ENCODE measurements at places on chromosomes 2 and 18. TPM values are rescaled to one million over a fixed set of nuclear protein-coding genes. Genes with fewer than 3 reads are reported as not detected.

Gene DCAF17
- total RNA-seq: 20.4 TPM

Gene ZEB2
- 44.4 TPM for total RNA-seq

Gene ADAM23
- 9.9 TPM for total RNA-seq

Gene FIGN
- 1.4 TPM for total RNA-seq

Gene CAPG
- total RNA-seq: 193 TPM

Gene CYS1
- total RNA-seq: 1.5 TPM

Gene CD207
- total RNA-seq: not detected

Gene SCYGR3
- not detected for total RNA-seq

Gene EMILIN1
- 328 TPM for total RNA-seq

Gene PARD3B
- total RNA-seq: 13.7 TPM

Gene GATA6
- 15.2 TPM for total RNA-seq

Gene NDUFB3
- total RNA-seq: 81.7 TPM

Gene RAB10
- total RNA-seq: 159 TPM

Gene UBR3
- total RNA-seq: 51.0 TPM

Gene ATOH8
- total RNA-seq: 4.5 TPM

Gene RNF152
- 15.4 TPM for total RNA-seq

Gene SALL3
- not detected for total RNA-seq

Gene CDK5R2
- 0.22 TPM for total RNA-seq

Gene DNMT3A
- total RNA-seq: 12.1 TPM

Data from uterine smooth muscle cell (primary cell).